ENCODE measurements at places on chromosomes 7 and 10.

- no peak for DNase-seq
These were observed 142.6 kb upstream of the CAV2 start for GRCh38 chr7:116356979-116357378.

GRCh38 chr7:131057015-131057793 lies 270.5 kb upstream of the MKLN1 start:
- peak; percentile 73 for DNase-seq

GRCh38 chr10:43084812-43085211 lies 7.9 kb downstream of the RET start:
- no peak for DNase-seq

DNA sequence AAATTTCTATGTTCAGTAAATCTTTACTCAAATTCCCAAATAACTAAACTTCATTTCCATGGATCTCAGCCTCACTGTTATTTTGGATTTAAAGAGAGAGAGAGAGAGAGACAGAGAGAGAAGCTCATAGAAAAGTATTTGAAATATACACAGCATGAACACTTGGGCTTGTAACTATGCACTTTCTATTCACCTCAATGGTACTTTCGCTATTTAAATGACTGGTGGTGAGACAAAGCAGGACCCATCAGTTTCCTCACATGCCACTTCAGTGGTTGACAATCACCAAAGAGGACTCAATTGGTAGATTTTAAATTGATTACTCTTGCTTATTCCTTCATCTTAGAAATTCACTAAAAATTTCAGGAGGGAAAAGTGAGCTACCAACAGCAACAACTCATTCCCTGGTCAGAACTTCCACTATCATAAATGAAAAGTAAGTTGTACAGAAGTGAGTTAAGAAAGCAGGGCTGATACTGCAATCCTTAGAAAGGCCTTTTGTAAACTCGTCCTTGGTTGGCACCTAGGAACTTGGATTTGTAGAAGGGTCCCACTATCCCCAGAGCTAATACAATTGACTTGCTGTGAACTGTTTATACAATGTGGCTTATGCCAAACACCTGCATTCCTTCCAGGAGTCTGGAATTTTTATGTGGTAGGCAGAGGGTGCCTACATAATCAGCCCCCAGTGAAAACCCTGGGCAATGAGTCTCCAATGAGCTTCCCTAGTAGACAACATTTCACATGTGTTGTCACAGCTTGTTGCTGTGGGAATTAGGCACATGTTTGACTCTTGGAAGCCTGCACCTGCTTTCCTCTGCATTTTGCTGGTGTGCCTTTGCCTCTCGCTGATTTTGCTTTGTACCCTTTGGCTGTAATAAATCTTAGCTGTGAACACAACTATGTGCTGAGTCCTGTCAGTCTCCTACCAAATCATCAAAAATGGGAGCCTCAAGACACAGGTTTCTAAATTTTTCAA lies 10.8 kb downstream of the ERLIN1 start:
- no peak for DNase-seq

DNA sequence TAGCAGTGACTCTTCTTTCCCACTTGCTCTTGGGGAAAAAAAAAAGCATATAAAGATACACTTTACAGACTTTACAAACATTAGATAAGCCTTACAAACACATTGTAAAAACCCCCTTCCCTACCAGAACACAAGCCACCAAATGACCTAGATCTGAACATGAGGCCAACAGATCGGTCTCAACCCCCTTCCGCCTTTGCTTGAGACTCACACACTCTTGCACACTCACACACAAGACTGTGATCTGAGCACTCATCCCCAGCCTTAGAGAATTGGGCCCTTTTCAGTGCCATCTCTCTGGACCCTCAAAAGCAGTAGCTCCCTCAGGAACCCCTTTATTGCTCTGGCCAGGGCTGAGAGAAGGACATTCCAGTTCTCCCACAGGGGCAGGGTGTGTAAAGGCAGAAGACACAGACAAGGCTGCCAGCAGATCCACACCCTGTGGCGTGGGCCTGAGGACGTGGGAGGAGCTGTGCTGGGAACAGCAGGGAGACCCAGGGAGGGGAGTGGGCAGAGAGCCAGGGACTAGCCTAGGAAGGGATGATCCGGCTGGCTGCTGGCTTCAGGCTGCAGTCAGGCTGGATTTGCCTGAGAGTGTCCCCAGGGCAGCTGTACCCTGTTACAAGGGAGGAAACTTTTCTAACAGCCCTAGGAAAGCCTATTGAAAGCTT lies 206.7 kb downstream of the KIAA1217 start:
- peak; percentile 89 for DNase-seq

DNA sequence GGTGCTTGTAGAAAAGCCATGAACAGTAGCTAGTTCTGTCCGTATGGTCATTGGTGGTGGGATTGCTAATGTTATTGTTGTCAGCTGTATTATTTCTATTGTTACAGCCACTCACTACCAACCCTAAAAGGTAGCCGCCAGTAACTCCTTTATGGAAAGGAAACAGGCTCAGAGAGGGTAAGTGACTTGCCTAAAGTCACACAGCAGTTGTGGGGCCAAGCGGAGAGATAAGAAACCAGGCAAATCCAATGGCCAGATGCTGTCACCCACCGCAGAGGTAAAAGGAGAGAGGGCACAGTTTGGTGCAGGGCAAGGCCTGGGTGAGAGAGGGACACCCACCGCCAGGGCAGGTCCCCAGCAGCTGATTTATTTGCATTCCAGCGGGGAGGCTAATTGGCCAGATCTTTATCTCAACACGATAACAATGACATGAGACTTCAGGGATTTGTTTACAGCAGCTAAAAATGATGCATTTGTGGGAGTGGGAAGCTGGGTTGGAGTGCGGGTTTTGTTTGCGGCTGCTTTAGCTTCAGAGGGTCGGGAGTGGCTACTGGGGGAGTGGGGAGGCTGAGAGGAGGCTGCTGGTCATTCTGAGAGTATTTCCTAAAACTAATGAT lies 8.6 kb upstream of the NKX2-3 start:
- DNase-seq = no peak

DNA sequence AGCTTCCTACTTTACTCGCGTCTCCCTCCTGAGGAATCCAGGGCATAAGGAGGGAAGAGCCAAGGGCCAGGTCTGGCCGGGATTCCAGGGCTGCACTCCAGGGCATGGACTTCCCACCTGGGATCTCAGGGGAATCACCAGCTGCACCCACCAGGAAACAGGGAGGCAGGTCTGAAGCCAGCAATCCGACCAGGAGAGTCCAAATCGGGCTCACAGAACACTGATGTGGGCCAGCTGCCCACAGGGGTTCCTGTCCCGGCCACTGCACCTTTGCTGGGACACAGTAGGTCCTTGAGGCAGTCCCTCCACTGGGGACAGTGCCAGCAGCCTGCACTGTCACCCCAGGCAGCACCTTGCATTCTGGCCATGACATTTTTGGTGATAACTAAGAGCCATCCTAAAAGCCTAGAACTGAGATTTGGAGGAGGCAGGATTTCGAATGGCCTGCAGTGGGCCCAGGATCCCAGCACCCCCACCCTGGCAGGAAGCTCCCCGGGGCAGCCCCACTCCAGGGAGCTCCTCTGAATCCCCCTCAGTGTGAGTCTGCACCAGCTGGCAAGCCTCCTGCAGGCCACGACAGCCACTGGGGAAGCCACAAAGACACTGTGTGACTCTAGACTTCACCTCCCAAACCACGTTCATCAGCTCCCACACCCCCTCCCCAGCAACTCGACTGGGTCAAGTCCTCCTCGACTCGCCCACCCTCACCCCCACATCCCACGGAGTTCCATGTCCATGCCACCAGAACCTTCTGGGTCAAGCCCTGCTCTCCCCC lies 71.5 kb upstream of the PPP2R2D start:
- DNase-seq = no peak

- no peak for DNase-seq
These were observed 8.6 kb downstream of the ZCCHC24 start for GRCh38 chr10:79436850-79437103.

DNA sequence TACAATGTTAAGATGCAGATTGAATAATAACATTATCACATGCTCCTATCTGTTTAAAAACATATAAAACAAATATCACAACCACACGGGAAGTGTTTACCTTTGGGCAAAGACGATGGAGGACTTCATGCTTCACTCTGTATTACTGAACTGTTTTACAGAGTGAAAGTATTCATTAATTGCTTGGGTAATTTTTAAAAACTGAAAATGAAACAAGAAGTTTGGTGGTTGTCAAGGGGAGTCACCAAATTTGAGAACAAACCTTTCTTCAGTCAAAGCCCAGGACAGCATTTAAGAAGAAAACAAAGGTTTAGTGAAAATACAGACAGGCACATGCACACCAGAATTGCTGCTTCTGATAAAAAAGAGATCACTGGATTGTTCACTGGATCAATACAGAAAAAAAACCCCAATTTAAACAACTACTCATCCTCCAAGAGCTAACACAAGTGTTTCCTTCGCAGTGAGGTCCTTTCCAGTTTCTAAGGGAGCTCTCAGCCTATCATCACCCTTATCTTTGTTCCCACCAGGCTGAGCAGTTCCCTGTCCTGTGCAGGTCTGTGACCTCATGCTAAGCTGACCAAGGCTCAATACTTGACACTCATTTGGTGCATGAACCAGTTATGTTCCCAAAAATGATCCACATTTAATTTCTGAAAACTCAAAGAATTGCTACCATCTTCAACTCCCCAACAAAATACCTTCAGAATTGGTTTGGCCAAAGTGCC lies 8.8 kb downstream of the PARP12 start:
- DNase-seq = no peak

DNA sequence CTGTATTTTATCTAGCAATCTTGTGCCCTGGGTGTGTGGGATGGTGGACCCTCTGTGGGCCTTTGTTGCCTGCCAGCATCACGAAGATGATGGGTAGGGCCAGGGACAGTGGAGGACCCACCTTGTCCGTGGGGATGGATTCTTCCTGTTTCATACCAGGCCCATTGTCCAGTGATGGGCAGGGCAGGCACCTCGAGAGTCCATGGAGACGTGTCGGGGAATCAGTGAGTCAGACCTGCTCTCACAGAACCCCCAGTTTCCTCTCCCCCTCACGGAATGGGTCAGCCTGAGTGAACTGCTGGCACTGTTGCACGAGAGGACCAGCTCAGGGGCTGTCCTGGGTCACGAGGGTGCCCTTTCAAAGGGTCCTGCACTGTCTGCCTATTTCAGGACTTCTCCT lies 401.2 kb downstream of the RPS24 start:
- DNase-seq = no peak

DNA sequence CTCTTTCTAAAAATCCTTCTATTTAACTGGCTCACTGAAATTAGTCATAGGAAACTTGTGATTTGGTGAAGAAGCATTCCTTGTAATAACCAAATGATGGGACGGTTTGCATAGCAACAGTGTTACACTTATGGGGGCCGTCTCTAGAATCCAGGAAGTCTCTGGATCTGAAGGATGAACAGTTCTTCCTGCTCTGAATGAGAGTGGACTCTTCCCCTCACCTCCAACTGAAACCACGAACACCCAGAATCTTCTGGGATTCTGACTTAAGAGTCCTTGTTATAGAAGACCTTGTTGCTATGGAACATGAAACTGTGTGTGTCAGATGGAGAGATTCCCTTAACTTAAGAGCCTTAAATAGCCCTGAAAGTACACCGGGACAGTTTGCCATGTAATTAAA lies 23.2 kb downstream of the NOLC1 start:
- no peak for DNase-seq

DNA sequence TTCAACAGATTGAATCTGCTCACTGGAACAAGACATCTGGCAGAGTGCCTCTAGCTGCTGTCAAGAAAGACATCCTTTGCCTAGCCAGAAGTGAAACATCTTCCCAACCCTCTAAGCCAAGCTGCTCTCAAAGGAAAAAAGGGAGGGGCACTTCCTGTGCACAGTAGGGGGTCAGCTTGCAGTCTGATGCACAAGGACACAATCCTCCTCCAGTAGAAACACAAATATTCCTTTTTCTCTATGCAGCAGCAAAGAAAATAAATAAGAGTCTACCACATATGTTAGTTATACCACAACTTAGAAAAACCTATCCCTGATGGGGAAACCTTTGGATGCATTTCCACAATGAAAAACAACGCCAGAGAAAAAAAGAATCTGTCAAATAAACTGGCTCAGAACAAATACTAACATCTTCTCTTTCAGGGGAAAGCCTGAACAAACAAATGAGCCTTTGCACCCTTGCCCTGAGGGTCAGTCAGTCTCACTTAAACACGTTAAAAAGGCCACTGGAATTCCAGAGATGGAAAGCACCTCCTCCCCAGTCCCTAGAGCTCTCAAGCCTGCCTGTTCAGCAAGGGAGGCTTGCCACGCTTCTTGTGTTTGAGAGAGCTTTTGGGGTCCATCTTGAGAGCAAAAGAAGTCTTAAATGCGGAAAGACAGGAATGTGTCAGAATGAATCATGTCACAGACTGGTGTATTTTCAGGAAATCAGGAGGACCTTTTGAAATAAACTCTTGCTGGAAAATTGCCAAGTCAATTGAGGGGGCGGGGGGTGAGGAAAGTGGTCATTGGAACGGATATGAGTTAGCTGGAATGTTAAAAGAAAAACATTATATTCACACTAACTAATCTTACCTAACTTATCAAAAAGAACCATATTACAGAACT lies 7.5 kb downstream of the LAMB1 start:
- peak; percentile 88 for DNase-seq

DNA sequence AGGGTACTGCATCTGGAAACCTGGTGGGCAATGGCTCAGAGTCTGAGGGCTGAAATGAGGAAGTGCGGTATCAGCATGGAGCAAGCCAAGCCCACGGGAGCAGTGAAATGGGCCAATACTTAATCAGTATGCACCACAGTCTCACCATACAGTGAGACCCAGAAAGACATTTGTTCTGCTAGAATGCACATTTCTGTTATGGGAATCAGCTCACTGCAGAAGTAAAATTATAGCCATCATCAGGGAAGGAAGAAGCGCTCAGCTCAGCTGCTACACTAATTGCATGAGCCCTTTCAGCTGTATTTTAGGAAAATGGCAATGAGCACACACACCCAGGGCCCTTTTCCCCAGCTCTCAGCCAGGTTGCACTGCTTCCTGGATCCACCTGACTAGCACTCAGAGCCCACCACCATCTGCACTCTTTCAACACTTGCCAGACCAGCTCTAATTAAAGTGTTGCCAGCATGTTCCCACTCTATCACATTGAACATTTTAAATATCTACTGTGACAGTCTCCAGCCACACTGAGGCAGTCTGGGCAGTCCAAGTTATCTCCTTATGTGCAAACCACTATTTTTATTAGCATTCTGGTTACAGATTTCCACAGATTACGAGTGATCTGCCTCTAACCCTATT lies 44.2 kb upstream of the PIK3AP1 start:
- DNase-seq = no peak

Data from muscle of back (tissue), 13 donors.